ENCODE measurements at places on chromosomes 13 and 19. TPM values are rescaled to one million over a fixed set of nuclear protein-coding genes. Genes with fewer than 3 reads are reported as not detected.

Gene CYP4F11
- 8.8 TPM for total RNA-seq

Gene ZNF665
- total RNA-seq = 2.9 TPM

DNA sequence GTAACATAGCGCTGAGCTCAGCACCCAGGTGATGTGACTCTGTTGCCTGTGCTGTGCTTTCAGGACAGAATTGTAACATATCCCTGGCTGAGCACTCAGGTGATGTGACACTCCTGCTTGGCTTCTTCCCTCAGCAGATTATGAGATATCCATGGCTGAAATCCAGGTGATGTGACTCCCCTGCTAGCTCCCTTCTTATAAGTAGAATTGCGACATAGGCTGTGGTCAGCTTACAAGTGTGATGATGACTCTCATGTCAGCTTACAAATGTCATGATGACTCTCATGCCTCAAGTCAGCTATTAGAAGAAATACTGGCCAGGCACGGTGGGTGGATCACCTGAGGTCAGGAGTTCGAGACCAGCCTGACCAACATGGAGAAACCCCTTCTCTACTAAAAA is 14.3 kb upstream of the ZNF429 start:
- no peak for DNase-seq

- DNase-seq = no peak
Measured at GRCh38 chr19:19492026-19492610, 23.2 kb downstream of the TSSK6 start.

DNA sequence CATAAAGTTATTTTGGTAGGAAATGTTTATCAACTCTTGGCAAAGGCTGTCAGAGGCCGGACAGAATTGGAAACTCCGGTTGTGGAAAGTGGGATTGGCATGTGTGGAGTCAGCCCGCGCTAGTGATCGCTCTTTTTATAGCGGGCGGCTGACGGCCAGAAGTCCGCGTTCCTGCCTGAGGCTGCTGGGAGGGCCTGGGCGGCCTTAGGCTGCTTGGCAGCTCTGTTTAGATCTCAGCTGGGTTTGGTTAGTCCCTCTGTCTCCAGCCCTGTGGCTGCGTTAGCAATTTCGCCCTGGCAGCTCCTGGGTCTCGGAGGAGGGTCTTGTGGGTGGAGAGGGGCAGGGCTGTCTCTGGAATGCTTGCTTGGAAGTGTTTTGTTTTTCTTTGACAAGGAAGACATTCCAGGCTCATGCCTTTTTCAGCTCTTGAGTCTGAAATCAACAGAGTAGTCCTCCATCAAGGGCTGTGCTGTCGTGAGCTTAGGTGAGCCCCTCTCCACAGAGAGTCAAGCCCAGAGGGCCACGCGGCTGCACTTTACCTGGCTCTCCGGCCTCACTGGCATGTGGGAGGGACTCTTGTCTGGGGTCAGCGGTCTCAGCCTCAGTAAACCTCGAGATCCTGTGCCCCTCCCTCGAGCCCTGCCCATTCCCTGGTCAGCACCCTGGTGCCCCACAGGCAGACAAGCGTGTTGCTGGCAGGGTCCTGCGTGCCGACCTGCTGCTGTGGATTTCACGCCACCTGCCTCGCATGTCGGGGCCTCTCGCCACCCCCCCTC is 22.5 kb downstream of the DOT1L start:
- peak; percentile 47 for DNase-seq

Data from breast epithelium (tissue), 4 donors.